ENCODE measurements at places on chromosomes 2 and 18.

GRCh38 chr2:231300020-231300721 is 95.3 kb upstream of the B3GNT7 start:
- no peak for DNase-seq

GRCh38 chr2:159399716-159400415 is 113.4 kb upstream of the WDSUB1 start:
- no peak for DNase-seq

DNA sequence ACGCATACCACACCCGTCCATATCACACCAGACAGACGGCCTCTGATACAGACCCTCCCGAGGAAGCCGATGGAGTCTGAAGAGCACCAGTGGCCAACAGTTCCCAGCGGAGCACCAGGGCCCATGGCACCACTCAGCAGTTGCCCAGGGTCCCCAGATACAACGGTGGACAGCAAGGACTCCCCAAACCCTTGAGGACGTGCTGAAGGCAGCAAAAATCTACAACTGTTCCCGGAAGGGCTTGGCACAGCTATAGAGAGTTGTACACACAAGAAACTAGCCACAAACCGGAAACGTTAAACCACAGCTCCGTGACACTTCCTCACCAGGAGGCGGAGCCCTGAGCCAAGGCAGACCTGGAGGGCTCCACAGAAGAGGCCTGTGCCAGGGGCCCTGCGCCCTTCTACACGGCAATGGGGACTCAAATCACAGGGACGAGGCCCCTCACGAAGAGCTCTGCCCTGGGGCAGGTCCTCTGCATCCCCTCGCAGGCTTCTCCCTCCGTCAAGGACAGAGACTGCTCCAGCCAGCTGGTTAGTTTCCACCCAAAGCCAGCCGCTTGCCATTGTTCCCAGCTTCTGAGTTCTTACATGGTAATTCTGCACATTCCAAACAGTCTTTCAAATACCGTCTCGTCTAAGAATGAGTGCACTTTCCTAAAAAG is 133.4 kb downstream of the HDAC4 start:
- peak; percentile 82 for DNase-seq

- DNase-seq = no peak
These were observed 38.2 kb downstream of the MC2R start for GRCh38 chr18:13877157-13877556.

GRCh38 chr2:84236288-84236687 is 222.8 kb downstream of the SUCLG1 start:
- DNase-seq = no peak

DNA sequence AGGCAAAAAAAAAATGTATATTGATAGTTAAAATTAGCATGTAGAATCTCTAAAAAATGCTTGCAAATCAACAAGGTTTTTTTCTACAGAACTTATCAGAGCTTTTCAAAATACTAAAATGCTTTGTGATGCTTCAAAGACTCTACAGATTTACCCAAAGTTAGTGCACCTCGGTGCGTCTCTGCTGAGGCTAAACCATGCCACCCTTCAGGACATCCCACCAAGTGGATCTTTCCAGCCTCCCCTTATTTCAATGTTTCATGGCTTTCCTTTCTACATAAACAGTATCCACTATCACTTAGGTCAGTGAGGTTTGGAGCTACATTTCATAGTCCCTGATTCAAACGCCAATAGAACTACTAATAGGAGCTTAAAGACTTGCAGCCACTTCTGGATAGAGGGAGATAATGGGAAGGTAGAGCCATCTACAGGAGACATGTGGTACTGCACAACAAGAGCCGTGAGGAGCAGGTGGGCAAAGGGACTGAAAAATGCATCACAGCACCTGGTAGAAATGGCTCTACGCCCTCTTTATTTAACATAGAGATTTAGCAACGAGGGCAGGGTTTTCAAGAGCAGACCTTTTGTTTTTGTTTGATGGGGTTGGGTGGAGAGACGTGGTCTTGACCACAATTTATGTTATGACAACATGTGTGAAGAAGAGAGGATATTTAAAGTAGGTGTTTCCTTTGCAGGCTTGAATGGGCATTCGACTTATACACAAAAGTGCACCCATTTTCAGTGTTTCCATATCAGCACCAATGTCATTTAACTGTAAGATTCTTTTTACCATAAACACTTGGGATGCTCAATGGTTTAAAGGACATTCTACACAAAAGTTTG is 56.1 kb upstream of the SLC35G4 start:
- no peak for DNase-seq

- no peak for DNase-seq
These were observed 145.1 kb upstream of the CDH19 start for GRCh38 chr18:66749030-66749429.

- DNase-seq = no peak
These were observed 118.6 kb downstream of the ACVR1 start for GRCh38 chr2:157757500-157757899.

- no peak for DNase-seq
These were observed 11.8 kb downstream of the RDH14 start for GRCh38 chr2:18548621-18549020.

DNA sequence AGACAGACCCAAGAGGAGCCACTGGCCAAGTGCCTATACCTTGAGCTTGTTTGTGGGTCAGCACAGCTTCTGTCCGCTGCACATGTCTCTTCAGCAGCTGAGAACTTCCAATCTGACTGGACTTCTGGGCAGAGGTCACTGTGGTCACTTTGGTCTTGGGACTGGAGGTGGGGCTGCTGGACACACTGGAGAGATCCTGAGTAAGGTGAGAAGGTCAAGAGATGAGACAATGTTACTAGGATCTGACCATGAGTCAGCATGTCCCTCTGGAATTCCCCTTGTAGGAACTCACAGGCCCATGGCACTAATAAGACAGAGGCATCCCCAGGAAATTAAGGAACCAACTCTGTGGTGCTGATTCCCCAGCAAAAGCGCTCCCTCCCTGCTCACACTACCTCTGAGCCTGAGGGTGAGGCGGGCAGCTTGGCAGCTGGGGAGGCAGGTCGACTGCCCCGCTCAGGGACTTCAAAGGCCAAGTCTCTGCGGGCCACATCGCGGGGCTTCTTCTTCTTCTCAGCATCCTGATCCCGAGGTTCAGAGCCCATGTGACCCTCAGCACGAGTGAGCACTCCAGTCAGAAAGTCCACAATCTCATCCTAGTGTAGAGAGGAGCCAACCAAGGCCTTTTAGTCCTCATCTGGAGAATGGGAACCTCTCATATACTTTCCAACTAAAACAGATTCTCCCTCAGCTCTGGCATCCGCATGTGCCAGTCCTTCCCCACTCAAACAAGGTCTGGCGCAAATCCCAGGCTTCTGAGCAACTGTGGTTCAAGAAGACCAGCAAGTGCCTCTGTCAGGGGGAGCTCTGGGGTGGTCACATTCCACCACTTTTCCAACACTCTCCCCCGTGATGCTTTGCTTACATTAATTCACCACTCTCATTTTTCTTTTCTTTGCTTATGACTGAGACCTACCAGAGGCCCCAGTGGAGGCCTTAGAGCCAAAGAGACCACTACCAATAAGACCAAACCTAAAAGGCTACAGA is 29.4 kb downstream of the KANSL3 start:
- no peak for DNase-seq

DNA sequence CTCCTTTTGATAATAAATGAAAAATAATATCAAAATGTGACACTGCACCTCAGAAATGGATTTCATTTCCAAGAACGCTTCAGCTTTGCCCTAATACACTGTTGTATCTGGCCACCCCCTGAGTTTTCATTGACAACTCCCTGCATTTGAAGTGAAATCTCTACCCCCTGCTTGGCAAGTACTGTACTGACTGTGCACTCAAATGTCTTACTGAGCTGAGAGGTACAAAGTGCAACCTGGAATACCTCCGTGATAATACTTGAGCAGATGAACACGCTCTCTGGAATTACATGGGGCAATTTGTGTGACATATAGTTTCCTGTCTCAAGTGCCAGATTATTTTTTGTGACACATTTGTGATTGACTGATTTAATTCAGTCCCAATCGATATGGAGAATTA is 231.1 kb downstream of the LRP1B start:
- no peak for DNase-seq

DNA sequence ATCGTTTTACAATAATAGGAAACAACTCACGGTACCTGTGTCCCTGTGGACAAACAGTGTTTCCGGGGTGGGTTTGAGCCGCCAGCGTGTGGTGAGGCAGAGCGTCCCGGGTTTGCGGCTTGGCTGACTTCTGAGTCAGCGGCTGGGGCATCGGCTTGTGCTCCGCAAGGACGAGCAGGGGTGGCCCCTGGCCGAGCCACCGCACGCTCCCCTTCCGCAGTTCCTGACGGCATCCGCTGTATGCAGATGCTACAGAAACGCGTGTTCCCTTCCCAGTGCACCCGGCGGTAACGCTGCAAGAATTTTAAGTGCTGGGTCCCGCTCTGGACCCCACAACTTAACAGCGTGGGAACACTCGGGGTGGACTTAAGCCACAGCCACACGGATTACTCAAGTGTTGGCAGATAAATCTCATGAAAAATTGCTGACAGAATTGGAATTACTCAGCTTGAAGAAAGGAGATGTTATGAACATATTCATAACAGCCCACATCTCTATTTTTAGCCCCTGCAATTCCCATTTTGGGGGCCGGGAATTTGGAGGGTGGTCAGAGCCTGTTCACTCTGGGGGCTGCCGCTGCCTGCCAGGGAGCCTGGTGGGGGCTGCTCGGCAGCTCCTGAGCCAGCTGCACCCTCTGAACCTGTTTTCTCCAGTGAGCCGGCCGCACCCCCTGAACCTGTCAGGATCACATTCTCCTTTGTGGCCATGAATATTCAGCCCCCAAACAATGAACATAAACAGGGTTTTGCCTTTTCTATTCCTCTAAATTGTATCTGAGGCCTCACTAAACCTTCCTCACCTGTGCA is 12.6 kb upstream of the KCNG2 start:
- no peak for DNase-seq

DNA sequence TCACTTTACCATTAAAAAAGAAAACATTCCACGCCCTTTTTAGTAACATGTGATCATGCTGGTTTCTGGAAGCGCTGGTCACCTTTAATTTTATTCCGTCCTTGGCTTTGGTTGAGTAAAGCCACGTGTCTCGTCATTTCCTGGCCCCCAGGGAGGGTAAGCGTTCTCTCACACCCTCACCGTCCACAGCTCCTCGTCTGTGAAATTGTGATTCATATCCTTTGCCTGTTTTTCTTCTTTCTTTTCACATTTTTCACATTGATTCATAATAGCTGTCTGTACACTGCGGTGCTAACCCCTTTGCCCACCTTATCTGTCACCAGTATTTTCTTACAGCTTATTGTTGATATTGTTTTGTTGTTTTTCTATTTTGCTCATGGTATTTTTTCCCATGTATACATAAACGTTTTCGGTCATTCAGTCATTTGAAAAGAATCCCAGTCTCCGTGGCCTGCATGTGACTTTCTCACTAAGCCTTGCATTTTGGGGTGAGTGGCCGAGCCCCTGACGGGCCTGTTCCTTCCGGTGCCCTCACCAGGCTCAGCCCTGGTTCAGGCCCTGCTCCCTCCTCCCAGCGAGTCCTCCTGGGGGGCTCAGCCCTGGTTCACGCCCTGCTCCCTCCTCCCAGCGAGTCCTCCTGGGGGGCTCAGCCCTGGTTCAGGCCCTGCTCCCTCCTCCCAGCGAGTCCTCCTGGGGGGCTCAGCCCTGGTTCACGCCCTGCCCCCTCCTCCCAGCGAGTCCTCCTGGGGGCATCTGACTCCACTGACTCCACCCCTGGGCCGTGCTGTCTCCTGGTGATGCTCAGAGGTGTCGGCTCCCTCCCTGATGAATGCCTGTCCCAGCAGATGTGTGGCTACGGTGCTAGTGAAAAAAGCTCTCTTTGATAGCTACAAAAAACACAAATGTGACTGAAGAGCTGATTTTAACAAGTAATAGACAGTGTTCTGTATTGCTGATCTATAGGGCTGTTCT is 249.7 kb upstream of the PXDN start:
- DNase-seq = no peak

DNA sequence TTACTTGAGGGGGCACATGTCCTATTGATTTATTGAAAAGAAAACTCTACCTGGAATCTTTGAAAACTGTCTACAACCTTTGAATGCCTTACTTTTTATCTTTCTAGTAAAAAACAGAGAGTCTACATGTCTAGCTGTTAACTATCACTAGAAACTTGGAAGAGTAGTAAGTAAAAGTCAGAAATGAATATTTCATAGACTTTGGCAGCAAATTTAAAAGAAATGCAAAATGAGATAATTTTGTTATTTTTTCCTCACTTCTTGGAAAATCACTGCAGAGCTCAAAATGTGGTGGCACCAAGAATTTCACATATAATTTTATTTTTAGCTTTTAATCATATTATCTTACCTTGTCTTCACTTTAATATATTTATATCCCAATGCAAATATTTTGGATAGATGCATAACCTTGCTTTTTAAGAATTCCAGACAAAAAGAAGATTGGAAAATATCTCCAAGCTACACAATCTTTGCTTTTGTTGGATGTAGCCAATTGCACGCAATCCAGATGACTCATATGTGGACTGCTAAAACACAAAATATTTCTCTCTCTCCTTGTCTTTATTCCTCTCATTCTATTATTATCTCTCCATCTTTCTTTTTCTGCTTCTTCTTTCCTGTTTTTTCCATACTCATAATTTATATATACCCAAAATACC is 92.2 kb upstream of the DSEL start:
- DNase-seq = no peak

DNA sequence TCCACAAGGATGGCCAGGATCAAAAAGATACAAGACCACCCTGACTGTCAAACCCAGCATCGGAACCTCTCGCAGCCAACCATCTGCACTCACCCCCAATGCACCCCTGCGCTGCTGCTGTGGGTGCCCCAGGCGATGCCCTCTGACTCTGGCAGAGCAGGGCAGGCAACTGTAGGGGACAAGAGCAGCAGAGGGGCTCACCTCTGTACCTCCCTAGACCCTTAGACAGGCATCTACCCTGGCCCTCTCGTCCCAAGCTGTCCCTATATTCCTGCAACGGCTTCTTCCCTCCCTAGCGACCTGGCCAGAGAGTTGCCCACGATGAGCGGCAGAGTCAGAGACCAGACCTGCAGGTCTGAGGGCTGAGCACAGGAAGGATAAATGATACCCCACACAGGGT is 128.2 kb downstream of the HDAC4 start:
- DNase-seq = no peak

DNA sequence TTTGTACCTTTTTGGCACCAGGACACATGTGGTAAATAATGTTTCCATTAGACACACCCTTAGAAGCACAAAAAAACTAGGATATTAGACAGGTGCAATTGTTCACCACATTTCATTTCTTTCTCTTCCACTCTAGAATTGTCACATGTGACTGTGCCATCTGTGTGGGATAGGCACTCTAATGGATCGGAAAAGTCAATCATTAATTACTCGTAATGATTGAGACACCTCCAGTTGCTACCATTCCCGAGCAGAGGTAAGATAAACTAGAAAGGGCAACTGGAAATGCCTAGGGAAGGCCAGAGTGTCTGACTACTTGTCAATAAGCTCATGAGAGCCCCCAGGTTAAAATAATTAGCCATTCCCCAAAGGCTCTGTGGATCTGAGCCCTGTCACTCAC is 59.9 kb downstream of the METTL4 start:
- no peak for DNase-seq

- no peak for DNase-seq
These were observed 347.3 kb downstream of the ARHGAP15 start for GRCh38 chr2:143476336-143477087.

Measured in stimulated activated CD8-positive, alpha-beta memory T cell treated with anti-CD3 and anti-CD28 coated beads, Interleukin-4, amount 100 ng/mL, for 24 hours (primary cell).